ENCODE measurements at places on chromosomes 1 and 21.

DNA sequence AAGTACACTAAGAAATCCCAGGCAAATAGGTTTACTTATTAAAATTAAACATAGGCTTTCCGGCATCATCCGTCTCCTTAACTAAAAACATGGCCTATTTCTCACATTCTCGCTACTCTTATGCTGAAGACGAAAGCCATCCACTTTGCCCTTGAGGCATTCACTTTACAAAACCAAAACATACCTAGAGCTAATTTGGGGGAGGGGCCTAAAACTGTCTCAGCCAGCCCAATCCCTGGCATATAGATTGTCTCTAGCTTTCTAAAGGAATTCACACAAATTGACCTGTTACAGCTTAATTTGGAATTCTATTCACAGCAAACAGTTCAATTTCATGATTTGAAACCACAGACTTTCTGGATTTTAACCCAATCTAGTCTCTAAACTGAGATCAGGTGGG lies 34.8 kb downstream of the SLC35D1 start:
- DNase-seq = no peak

DNA sequence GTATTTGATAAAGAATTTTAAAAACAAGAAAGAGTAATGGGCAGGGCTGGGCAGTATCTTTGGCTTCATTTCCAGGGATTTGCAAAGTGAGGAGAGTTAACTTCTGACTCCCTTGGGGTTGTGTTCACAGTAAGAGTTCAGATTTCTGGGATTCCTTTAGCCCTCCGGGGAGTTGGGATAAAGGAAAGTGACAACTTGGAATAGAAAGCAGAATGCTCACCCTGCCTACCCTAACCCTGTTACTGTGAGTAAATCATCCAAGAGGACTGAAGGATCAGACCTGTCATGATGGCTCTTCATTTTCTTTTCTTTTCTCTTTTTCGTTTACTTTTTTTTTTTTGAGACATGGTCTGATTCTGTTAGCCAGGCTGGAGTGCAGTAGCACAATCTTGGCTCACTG lies 76.1 kb downstream of the CACHD1 start:
- peak; percentile 18 for DNase-seq

DNA sequence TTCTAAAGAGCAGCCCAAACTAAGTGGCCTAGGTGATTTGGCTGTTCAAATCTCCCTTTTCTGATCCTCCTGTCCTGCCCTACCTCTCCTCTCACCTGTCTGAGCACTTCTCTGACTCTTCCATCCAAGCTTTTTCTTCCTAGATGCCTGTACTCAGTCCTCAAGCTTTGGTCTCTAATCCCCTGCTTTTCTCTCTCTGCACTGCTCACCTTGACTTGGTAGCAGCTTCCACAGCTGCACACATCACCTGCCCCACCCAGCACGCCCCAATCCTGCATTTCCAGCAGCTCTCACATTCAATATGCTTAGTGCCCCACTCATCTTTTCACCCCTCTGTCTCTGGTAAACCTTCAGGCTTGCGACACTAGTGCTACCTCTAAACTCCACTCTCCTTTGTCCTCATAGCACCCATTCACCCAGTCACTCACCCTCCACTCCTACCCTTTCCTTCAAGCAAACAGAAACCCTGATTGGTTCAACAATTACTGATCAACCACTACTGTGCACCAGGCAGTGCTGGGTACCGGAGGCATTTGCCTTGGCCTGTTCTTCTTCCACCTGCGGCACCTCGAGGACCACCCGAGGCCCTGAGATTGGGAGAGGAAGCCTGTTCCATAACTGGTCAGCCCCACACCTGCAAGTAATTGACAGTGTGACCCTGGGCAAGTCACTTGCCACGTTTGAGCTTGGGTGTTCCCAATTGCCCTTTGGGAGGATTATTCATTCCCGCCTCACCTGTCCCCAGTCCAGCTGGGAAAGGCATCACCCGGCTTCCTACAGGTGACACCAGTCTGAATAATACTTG lies 136.1 kb upstream of the EDN2 start:
- DNase-seq = no peak

DNA sequence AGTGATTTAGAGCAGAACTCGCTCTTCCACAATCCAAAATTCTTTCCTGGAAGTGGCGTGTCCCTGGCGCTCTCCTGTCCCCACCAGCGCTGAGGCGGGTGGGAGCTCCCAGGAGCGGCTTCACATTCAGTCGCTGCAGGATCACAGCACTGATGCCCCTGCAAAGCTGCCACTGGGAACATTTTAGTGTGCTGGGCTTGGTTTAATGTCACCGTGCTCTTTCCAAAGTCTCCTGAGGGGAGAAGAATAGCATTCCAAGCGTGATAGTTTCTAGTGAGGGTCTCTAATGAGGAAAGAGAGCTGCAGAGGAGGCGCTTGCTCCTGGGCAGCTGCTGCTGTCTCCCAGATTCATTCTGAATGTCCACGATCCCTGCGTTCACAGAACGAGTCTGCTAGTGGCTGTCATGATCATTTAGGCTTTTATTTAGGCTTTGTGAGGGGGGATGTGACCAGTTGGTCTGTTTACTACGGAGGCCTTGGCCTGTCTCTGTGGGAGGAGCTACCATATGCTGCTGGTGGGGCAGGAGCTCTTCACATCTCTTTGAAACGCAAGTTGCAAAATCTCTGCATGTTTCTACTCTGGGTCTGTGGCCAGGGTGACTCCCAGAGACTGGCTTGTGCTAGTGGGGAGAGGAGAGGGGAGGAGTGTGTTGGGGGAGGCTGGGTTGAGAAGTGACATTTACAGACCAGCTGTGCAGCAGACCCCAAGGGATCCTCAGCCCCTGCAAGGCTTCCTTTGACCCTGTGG lies 23.4 kb downstream of the OLFML3 start:
- DNase-seq = peak; percentile 13

DNA sequence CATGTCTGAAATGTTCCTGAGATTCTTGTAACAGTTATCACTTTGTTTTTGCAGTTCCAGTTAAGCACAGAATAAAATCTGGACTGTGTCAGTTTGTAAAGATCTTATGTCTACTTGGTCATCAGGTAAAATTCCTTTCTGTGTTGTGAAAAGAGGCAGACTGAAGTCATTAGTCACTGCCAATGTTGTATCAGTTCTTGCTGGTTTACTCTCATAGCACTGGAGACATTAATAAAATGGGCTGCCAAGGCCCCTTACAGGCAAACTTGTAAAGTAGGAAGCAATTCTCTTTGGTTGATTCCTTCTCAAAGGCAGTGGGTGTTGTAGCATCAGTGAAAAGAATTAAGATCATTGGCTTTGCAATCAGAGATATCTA lies 61.4 kb upstream of the ST6GALNAC3 start:
- no peak for DNase-seq

DNA sequence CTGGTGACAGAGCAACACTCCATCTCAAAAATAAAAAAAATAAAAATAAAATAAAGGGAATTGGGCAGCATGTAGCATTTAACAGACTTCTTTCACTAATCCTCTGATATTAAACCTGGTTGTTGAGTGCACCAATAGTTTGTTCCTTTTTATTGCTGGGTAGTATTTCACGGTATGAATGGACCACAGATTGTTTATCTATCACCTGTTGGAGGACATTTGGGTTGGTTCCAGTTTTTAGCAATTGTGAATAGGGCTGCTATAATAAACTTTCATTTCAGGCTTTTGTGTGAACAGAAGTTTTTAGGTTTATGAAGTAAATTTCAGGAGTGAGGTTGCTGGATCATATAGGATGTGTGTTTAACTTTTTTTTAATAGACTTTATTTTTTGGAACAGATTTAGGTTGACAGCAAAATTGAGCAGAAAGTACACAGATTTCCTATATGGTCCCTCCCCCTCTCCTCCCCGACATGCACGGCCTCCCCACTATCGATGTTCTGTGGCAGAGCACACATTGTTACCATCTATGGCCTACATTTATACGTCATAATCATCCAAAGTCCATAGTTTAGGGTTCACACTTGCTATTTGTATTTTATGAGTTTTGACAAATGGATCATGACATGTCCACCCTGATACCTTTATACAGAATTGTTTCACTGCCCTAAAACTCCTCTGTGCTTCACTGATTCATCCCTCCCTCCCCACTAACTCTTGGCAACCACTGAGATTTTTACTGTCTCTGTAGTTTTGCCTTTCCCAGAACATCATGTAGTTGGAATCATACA lies 66.1 kb upstream of the TMPRSS2 start:
- DNase-seq = no peak

DNA sequence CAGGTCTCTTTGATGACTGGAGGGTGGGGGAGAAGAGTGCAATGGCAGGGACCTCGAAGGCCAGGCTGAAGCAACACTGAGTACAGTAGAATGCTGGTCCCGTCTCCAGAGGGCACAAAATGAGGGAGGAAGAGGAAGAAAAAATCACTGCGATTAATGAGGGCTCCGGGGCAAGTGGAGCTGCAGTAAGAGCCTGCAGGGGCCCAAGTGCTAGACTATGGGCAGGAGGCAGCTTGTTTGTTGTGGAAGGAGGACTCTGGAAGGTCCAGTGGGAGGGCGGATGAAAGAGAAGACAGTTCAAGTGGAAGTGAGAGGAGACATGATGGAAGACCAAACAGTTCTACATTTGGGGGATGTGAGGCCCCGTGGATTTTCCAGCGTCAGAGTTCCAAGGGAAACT lies 17.4 kb downstream of the TMCC2 start:
- DNase-seq = no peak

DNA sequence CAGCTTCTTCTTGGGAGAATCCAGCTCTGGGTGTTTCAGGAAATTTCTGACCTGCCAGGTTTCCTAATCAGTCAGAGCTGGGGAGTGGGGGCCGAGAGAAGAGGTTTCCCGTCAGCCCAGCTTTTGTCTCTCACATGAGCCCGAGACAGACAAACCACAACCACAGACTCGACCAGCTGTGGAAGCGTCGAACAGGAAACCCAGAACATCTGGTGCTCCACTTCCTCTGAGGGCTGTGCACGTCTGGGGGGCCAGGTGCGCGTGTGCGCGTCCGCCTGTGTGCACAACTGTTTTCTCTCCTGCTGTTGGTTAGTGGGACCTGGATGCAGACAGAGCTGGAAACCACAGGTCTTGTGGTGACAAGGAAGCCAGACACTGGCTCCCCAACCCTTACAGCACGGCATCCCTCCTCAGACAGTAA lies 113.0 kb upstream of the SLC25A33 start:
- DNase-seq = peak; percentile 29

GRCh38 chr1:220093361-220094015 lies 444 bp upstream of the IARS2 start:
- peak; percentile 49 for DNase-seq

DNA sequence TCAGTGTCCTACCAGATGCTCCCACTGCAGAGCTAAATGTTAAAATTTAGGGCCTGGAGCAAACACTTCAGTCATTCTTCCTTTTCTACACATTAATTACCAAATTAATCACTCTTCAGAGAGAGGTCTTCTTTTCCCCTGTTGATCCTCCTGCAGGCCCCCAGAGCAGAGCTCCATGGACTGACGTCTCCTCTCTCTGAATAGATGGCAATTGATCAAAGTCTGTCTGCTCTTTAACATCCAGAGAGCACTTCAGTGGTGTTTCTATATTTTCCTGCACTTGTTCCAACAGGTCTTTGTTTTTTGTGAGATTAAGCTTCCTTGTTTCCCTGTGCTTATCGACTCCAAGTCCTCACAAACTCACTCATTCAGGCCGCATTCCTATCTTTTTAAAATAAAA lies 239.3 kb downstream of the SIPA1L2 start:
- no peak for DNase-seq

GRCh38 chr21:36069713-36070583 lies at the start of gene CBR1:
Gene CBR1 (plus strand): TSS chr21:36070024. CDS start chr21:36070116, 92 bp downstream.
- DNase-seq = peak; percentile 94

DNA sequence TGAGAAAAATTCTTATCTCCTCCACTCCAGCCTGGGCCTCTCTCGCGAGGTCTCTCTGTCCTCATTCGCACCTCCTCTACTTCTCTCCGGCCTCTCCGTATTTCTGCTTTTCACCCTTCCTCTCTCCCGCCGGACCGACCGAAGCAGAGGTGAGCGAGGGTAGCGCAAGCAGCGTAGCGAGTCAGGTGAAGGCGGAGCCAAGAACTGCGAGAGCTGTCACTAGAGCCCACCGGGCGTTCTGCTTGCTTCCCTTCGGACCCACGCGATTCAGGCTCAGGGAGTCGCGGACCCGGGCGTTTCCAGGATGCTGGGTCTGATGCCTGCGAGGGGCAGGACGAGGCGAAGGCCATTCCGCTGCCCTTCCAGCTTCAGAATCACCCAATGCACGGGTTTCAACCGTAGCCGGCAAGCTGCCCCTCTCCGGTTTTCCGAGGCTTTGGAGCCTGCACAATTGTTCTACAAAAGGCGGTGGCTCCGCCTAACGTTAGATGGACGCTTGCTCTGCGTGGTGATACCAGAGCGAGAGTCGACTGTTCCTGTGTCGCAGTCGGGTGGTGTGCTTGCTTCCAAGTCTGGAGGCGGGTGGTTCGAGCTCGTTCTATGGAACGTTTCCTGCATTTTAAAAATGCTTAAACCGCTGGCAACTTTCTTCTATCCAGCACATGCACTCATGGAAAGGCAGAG lies 310.2 kb downstream of the FAM72C start:
- no peak for DNase-seq

- DNase-seq = peak; percentile 46
Observed at GRCh38 chr1:19734056-19734455, 65.7 kb downstream of the TMCO4 start.

DNA sequence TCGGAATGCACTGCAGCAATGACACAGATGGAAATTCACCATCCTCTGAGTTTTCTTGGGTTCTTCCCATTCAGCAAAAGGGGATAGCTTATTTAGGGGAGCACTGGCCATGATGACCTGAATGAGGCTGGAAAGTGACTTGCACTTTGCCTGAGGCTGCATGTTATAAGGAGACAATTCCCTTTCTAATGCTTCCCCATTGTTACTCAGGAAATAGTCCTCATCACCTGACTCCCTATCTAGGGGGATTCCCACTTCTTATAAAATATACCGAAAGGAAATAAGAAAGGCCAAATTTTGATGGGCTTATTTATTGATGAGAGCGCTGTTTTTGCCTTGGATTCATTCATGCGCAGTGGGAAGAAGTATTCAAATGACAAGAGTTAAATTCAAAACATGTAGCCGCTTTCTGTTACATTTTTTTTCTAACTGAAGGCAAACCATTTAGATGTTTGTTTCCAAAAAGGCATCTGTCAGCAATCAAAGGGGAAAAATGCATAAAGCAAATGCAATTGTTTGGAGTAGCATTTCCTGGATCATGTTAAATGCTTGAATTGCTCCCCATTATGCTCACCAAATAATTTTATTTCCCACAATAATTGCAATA lies 220.3 kb upstream of the NFIA start:
- DNase-seq = no peak

- DNase-seq = no peak
Observed at GRCh38 chr1:151990856-151991198, 2.8 kb downstream of the S100A10 start.

DNA sequence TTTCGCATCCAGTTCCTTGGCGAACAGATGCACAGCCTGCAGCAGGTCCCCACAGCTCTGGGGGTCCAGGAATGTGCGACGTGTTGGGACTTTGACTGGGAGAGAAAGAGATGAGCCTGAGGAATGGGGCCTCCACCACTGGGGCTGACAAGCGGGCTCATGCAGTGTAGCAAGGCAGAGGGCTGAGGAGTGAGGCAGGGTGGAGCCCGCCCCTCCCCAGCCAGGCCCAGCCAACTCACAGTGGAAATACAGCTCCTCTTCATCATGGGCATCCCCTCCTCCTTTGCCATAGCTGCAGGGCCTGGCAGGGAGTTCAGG lies 30.7 kb downstream of the CDCA8 start:
- no peak for DNase-seq
